ENCODE measurements at places on chromosomes 1 and 21. TPM values are rescaled to one million over a fixed set of nuclear protein-coding genes. Genes with fewer than 3 reads are reported as not detected.

The AIRE gene
- not detected for total RNA-seq

The ZBTB37 gene
- 1.2 TPM for total RNA-seq

The PLA2G2D gene
- total RNA-seq, result not detected

The LGR6 gene
- total RNA-seq, result under 0.01 TPM

The PODN gene
- total RNA-seq, result 0.30 TPM

The MASP2 gene
- not detected for total RNA-seq

The PRAMEF2 gene
- not detected for total RNA-seq

The S100A14 gene
- total RNA-seq, result not detected

The TRPM2 gene
- total RNA-seq, result not detected

All from bronchus fibroblast of lung (primary cell).